BJ (cell line): ENCODE measurements at places on chromosomes 13 and 19. TPM values are rescaled to one million over a fixed set of nuclear protein-coding genes. Genes with fewer than 3 reads are reported as not detected.
A peak's percentile ranks its signal among the peaks of the same experiment; 100 is the strongest.

Gene SPIB
- polyA plus RNA-seq: not detected in 2 replicates

Gene LACC1
- 3.6 and 6.9 TPM in 2 replicates for polyA plus RNA-seq

Gene CD70
- not detected in 2 replicates for polyA plus RNA-seq

Gene OR7G1
- polyA plus RNA-seq: not detected in 2 replicates

Gene RHPN2
- polyA plus RNA-seq: 7.8 and 9.9 TPM in 2 replicates

GRCh38 chr13:35874704-35875103 lies 256.5 kb downstream of the DCLK1 start:
- DNase-seq: no peak

- DNase-seq: no peak
Observed at GRCh38 chr13:64867856-64868255, 2362.3 kb downstream of the PCDH9 start.

DNA sequence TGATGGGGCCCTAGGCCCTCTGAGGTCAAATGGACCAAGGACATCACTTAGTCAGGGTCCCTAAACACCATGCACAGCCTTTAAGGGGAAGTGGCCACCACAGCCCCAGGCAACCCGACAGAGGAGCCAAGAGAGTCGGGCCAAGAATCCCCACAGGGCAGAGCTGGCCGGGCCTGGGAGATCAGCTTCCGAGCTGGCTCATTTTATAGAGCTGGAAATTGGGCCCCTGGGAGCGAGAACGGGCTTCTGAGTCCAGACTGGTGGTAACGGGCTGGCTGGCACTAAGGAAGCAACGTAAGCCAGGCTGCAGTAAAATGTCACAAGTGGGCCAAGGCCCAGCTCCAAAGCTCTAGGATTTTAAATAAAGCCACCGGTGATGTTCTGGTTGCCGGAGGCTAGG lies 51.1 kb downstream of the HSPH1 start:
- DNase-seq: no peak

GRCh38 chr13:44912278-44913016 lies 76.8 kb downstream of the NUFIP1 start:
- DNase-seq: no peak

DNA sequence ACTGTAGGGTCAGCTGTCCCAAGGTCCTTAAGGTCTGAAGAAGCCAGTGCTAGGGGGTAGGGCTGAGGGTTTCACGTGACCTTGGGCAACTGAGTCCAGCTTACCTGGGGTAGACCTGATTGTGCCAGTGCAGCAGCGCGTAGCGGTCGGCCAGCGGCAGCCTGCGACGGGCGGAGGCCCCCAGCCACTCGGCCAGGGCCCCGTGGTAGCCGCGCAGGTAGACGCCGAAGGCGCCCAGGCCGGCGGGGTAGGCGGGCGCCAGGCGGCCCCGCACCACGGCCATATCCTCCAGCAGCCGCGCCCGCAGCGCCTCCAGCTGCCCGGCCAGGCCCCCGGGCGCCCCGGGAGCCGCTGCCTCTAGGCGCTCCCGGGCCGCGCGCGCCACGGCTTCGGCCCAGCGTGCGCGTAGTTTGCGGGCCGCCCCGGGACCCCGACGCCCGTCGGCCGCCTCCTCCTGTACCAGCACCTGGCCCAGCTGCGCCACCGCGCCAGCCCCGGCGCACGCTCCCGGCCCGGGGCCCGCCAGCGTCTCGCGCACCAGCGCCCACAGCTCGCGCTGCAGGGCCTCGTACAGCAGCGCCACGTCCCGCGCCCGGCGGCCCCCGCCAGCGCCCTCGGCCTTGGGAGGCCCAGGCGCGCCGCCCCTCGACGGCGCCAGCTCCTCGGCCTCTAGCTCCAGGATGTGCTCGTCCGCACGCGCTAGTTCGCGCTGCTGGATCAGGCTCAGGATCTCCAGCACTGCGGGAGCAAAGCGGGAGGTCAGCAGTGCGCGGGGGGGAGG lies 10.9 kb downstream of the EXOC3L2 start:
- no peak for DNase-seq

DNA sequence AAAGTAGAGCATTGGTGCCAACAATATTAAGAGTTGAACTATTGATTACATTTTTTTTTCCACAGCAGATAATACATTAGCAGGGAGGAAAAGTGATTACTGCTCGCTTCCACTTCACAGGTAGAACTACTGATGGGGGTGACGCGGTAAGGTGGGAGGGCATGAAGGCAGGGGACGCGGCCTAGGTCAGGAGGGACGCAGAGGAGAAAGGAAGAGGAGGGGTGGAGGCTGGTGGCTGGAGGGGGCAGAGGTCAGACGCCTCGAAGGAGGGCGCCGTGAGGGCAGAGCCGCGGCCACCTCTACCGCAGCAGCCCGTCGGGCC lies 287 bp upstream of the B3GLCT start:
- DNase-seq: no peak

GRCh38 chr13:96781141-96781540 lies 213.1 kb downstream of the OXGR1 start:
- no peak for DNase-seq

DNA sequence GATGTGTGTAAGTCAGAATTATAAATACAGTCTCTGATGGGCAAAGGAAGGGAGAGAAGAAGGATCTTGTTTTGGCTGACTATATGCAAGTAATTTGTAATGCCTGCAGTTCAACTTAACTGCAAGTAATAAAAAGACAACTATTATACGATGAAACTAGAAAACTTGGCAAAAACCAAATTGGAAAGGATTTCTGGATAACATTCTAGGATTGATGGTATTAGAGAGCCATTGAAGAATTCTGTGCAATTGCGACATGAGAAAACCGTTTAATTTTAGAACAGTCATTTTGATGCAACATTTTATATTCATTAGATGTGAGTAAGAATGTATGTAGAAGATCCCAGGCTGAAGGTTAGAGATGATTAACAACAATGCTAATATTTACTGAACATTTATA lies 1334.1 kb downstream of the EFNB2 start:
- no peak for DNase-seq

- DNase-seq: no peak
Observed at GRCh38 chr13:38121267-38121666, 228.4 kb upstream of the UFM1 start.

DNA sequence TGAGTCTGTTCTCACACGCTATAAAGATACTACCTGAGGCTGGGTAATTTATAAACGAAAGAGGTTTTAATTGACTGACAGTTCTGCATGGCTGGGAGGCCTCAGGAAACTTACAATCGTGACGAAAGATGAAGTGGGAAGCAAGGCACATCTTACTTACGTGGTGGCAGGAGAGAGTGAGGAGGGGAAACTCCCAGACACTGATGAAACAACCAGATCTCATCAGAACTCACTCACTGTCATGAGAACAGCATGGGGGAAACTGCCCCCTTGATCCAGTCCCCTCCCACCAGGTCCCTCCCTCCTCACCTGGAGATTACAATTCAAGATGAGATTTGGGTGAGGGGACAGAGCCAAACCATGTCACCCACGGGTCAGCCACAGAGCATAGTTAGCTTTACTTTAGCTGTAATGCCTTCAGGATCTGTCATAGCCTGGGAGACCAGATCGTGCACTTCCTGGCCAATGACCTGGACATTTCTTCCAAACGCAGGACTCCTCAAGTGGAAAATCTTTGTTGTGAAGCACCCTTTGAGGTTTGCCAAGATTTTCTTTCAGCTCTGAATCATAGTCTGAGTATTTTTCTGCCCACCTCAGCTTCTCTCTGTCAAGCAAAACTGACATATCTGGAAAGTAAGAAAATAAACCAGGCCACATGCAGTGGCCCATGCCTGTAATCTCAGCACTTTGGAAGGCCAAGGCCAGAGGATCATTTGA lies 25.2 kb upstream of the HIF3A start:
- DNase-seq: peak; percentile 71

DNA sequence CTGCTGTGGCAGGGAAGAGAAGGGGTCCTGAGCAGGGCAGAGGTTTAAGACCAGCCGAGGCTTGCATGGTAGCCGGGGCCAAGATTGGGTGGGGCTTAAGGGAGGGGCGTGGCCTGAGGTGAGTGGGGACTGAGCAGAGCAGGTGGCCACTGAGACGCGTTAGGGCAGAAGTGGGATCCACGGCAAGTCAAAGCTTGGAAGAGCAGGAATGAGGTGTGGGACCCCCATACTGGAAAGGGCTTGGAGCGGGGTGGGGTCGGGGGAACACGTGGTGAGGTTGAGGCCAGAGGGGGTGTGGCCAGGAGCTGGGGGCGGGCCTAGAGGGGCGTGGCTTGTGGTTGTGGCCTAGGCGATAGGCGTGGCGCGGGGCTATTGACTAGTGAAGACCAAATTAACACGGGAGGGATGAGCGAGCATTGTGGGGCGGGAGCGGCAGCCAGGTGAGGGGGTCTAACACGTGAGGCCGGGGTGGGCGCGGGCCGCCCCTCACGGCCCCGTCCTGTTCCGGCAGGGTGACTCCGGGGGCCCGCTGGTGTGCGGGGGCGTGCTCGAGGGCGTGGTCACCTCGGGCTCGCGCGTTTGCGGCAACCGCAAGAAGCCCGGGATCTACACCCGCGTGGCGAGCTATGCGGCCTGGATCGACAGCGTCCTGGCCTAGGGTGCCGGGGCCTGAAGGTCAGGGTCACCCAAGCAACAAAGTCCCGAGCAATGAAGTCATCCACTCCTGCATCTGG lies 3.3 kb downstream of the CFD start:
- DNase-seq: no peak

DNA sequence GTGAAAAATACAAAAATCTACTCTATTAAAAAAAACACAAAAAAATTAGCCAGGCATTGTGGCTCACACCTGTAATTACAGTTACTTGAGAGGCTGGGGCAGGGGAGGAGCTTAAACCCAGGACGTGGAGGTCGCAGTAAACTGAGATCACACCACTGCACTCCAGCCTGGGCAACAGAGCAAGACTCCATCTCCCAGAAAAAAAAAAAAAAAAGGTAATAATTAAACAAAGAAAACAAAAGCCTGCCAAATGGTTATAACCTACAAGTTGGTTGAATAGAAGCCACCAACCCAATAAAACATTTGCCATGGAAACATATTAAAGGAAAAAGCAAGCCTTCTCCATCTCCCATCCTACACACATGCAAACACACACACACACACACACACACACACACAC lies 255.2 kb downstream of the ITGBL1 start:
- no peak for DNase-seq

DNA sequence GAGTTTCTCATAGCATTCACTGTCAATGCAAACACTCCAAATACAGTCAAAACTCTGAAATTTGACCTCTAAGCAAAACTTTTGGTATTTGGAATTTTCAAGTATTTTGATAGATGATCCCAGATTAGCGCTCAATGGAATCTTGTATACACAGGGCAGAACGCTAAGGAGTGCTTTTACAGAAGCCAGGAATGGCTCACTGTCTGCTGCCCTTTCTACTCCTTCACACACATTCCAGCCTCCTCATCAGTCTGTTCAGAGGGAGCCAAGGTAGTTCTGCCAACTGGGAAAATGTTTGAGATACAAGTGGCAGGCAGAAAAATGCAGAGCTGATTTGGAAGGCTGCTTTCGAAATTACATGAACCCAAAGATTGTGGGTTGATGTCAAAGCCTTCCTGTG lies 4.4 kb upstream of the STARD13 start:
- no peak for DNase-seq
